ENCODE measurements at places on chromosomes 6 and 20.

GRCh38 chr6:88238065-88238464 is 71.9 kb upstream of the CNR1 start:
- DNase-seq: peak; percentile 7

DNA sequence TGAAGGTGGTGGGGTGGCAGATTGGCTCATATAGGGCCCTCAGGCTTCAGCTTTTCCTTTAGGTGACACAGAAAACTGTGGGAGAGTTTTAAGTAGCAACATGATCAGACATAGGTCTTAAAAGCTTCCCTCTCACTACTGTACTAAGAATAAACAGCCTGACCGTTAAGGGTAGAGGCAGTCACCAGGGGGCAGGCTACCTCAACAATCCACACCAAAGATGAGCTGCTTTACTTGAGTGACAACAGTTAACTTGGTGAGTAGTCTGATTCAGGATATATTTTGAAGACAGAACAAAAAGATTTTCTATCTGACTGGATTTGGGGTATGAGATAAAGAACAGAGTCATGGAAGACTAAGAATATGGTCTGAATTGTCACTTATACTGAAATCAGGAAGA is 193.1 kb upstream of the SHLD1 start:
- peak; percentile 34 for DNase-seq

DNA sequence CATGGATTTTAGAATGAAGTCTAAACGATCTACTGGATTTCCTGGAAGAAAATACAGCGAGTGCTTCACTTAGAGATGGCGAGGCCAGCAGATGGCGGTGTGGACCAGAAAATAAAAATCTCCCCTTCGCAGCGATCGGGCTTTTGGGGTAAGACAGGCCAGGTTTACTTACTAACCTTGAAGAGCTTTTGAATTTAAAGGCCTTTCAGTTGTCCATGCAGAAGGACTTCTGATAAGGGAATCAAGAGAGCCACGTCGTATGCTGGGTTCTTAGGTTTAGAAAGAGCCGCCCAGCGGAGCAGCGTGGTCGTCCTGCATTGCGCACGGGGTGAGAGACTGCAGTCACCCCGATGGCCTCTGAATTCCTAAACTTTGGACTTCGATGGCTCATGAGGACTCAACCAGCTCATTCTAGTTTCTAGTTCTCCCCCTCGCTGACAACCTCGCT is 125.2 kb upstream of the RALGAPA2 start:
- peak; percentile 30 for DNase-seq

GRCh38 chr6:109515781-109516409 is 32.9 kb upstream of the ZBTB24 start:
- DNase-seq: no peak

DNA sequence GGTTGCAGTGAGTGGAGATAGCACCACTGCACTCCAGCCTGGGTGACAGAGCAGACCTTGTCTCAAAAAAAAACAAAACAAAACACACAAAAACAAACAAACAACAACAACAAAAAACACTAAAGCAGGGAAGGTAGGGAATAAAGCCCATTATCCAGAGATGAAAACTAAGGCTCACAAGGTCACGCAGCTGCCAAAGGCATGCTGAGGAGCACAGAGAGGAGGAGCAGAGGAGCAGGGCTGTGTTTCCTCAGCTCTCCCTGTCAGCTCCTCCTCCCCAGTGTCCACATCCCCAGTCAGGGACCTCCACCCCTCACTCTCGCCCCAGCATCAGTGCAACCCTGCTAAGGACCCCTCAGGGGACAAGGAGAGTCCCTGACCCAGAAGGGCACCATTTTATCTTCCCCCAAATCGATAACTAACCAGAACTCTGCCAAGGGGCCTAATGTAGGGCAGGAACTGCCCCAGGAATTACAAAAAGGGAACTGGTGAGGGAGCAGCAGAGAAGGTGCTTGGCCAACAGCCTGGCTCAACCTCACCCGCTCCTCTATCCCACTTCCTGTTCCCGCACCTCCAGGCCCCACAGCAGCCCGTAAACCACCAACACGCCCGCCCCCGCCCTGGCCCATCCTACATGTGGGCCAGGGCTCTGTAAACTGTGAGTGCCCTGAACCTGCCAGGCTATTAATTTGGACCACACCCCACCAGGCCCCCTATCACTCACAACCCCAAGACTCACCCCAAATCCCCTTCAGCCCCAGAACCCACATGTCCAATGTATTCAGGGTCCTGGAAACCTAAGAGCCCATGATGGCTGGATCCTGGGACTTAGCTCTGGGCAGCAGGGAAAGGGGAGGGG is 9.0 kb downstream of the TEAD3 start:
- no peak for DNase-seq

DNA sequence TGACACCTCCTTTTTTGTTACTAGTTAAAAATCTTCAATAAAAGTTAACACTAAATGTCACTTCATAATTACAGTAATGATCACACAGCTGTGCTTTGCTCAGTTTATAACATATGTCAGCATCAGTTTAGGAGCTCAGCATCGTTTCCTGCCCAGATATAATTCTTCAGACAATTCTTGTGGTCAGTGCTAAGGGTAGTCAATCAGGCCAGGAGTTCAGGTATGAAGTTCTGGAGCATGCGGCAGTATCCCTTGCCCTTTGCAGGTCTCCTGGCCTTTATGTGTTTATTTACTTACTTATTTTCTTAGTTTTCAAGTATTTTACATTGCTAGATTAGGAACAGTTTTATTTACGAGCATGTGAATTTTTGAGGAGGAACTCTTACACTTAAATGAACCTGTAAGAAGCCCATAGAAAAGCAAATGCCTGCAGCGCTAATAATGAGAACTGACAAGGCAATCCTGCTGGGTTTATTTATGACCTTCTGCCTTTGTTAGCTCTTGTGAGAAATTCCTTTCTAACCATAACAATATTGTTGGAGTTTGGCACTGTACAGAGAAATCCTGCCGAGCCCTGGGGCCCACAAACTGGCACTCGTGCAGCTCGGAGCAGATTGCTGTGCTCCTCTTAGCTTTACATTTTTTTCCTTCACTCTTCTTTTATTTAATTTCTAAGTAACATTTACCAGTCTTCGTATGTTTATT is 252.8 kb downstream of the TMEM242 start:
- DNase-seq: no peak

GRCh38 chr6:35359744-35360348 is 17.5 kb downstream of the PPARD start:
- DNase-seq: no peak

- no peak for DNase-seq
Measured at GRCh38 chr20:50037123-50037522, 54.3 kb downstream of the SNAI1 start.

- no peak for DNase-seq
Measured at GRCh38 chr6:129651291-129651691, 58.7 kb downstream of the ARHGAP18 start.

DNA sequence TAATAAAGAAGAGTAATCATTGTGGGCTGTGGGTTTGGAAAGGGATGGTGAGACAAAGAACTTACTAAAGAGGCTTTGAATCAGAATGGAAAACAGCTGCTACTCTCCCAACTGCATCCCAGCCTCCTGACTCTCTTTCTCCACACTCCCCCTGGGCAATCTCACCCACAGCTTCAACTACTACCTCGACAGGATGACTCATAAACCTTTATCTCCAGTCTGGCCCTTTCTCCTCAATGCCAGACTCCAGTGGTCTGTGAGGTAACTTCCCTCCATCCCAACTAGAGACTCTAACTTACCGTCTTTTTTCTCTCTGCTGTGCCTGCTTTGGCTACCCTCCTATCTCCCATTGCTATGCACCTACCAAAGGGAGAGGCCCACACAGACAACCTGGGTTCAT is 135.3 kb upstream of the RREB1 start:
- peak; percentile 3 for DNase-seq

DNA sequence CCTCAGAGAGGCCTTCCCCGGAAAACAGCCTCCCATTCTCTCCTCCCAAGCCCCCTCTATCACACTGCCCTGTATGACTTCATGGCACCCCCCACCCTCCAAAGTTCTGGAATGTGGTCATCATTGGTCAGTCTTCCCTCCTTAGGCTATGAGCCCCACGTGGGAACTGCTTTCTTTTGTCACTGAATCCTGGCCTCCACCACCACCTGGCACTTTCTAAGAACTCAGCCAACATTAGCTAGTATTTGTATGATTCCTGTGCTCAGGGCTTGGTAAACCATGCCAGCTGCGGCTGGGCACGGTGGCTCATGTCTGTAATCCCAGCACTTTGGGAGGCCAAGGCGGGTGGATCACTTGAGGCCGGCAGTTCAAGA is 8.4 kb upstream of the E2F1 start:
- DNase-seq: no peak

- DNase-seq: no peak
Measured at GRCh38 chr6:13156381-13156780, 172.0 kb downstream of the TBC1D7 start.

DNA sequence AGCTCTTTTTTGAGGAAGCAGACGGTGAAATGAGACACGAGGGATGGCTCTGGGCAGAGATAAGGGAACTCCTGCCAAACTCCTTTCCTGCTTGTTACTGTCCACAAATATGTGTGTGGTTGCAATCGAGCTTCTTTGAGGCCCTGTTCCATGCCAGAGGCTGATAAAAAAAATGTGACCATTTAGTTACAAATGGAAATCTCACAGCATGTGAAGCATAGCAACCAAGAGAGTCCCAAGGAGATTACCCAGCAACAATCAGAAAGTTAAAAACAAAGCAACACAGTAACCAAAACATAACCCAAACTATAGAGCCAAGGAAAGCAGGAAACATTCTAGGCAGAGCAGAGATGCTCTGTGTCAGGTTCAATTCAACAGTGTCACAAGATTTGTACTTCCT is 35.4 kb upstream of the HMGN3 start:
- peak; percentile 96 for DNase-seq

DNA sequence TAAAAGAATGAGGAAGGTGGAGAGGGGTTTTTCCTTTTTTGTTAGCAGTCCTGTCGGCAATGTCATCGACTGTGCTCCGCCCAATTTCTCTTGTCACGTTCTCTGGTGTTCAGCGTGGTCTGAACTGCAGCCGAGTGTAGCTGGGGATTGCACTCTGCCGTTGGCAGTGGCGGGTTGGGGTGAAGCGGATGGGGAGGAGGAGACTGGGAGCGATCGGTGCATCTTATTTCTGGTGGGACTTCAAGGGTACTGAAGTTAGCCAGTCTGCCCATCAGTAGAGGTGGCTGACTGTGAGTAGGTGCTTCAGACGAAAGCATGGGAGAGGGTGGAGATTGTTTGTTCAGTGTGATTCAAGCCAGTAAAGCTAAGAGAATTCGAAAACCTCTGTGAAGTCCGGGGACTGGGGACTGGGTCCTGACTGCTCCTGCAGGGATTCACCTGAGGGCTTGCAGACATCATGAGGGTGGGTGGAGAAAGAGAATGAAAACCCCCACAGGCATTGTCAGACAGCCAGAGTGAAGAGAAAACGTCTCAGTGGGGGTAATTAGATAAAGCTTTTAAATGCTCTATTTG is 5.1 kb downstream of the RREB1 start:
- DNase-seq: no peak

DNA sequence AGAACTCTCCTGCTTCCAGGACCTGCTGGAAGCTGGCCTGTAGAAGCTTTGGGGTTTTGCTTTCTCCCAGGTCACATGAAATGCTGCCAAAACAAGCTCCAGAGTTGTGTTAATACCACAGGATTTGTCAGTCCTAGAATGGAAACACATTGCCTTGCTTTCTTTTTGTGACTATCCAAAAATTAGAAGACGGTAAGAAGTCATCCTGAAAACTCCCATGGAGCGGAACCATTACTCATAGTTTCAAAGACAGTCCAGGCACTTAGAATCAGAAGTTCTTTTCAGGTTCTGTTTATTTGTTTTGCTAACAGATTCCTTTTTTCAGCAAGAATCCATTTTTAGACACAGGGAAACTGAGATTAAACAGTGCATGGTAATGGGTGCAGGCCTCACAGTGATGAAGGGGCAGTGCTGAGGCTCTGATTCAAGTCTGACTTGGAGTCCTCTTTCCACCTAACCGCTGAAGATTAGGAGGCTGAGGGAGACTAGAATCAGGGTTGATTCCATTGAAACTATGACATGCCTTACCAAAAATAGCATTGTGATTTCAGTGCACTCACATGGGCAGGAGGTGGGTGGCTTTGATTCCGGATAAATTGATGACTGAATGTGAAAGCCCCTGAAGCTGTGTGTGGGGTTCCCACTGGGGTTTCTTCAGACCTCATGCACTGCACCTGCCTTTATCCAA is 72.2 kb upstream of the NAA20 start:
- no peak for DNase-seq

DNA sequence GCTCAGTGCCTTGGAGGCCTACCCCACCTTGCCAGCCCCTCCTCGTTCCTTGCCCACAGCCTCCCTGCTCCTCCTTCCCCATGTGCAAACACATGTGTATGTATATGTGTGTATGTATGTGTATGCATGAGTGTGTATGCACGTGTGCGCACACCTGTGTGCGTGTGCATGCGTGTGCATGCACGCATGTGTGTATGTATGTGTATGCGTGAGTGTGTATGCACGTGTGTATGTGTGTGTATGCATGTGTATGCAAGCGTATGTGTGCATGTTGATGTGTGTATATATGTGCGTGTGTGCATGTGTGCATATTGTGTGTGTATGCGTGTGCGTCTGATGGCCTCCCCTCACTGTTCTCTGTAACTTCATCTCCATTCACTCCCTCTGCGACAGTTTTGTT is 74.7 kb downstream of the SRC start:
- DNase-seq: no peak

DNA sequence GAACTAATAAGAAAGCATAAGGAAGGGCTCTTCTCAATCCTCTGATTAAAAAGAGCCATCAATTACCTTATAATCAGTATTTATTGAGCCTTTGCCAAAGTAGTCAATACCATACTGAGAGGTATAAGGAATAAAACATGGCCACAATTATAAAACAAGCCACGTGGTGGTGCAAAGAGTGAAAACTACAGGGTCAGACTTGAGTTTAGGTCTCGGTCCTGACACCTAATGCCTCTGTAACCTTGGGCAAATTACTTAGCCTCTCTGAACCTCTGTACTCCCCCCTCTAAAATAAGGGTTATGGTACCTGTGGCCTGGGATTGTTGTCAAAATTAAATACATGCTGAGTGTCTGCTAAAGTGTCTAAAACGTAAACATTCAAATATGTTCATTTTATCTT is 11.8 kb downstream of the TRIM10 start:
- no peak for DNase-seq

GRCh38 chr6:34151321-34152041 is 5.6 kb upstream of the GRM4 start:
- no peak for DNase-seq

DNA sequence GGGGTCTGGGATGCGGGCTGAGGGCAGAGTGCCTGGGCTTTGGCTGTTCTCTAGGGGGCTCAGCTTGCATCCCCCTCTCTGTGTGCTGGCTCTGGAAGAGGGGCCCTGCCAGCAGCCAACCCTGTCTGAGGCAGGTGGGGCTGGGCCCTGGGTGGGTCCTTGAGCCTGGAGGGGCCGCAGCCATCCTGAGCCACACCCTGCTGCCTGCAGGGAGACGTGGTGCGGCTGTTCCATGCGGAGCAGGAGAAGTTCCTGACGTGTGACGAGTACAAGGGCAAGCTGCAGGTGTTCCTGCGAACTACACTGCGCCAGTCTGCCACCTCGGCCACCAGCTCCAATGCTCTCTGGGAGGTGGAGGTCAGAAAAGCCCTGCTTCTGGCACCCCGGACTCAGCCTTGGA is 41.2 kb downstream of the ITPR3 start:
- DNase-seq: no peak

- DNase-seq: peak; percentile 48
Measured at GRCh38 chr6:12289933-12290820, at the start of gene EDN1. TSS of gene EDN1 (plus strand) at chr6:12290361. CDS start at chr6:12290630, 269 bp downstream.

- DNase-seq: no peak
Measured at GRCh38 chr20:49288784-49289696, 11.2 kb upstream of the ZNFX1 start.
